ENCODE measurements at places on chromosomes 2 and 18.

DNA sequence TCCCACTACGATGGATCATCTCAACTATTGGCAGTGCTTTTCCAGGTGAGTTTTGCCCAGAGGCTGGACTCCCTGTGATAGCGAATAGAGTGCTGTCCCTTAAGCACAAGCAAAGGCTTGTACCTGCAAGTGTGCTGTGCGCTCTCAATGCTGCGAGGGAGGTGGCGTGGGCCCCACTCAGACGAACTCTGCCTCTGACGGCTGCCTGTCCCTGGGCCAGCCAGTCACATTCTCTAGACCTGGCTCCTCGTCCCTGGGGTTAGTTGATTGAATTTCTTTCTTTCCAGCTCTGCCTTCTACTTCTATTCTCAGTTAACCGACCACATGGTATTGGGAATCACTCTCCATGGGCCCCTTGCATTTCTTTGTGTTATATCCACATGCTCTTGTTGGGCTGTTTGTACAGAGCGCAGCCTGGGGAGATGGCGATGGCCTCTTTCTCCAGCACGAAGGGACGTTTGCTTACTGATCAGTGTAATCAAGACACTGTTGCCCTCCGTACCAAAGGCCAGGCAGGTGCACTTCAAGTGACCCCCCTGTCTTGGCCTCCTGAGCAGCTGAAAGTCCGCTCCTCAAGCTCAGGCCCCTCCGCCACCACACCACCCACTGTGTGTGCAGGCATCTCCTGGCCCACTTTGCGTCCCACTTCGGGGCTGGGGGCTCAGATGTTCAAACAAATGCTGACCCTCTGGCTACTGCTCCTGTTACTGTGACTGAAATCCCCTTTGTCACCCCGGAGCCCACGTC, 151.3 kb downstream of the ZNF236 start:
- no peak for DNase-seq

- DNase-seq = no peak
Measured at GRCh38 chr2:98589489-98589888, 18.8 kb downstream of the COA5 start.

GRCh38 chr2:100073110-100073509, 69.3 kb downstream of the AFF3 start:
- peak; percentile 32 for DNase-seq

- DNase-seq = no peak
Measured at GRCh38 chr2:110114831-110115255, 779 bp downstream of the MALL start.

- DNase-seq = peak; percentile 95
Measured at GRCh38 chr18:498931-499775, 1.3 kb downstream of the COLEC12 start.

DNA sequence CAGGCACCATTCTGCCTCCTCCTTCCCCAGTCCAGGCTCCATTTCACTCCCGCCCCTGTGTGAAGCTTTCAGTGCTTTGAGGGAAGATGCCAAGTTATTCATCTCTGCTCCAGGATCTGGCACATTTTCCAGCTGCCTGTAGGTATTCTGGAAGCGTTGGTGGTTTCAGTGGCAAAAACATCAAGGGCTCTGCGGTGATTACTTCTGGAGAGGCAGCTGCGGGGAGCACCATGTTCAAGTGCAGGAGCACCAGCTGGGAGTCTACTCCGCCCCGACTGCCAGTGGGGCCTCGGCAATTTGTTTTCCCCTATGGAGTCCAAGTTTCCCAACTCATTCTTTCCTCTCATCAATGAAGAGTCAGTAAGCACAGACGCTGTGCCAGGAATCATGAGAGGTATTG, 211.7 kb downstream of the CLIP4 start:
- DNase-seq = no peak

DNA sequence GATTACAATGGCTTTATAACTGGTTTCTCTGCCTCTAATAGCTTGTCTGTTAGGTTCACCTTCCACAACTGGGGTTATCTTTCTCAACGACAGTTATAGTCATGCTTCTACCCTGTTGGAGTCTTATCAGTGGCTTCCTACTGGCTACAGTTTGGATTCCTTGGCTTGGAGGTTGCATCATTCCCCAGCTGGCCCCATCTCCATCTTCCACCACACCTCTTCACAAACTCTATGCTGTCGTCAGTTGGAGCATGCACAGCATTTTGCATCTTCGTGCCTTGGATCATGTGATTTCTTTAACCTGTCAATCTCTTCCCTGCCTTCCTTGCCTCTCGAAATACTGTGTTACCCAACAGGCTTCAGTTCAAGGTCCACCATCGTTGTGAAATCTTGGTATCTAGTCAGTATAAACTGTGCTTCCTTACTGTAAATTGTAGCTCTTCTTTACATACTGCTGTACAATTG, 316.3 kb upstream of the CXCR4 start:
- no peak for DNase-seq

DNA sequence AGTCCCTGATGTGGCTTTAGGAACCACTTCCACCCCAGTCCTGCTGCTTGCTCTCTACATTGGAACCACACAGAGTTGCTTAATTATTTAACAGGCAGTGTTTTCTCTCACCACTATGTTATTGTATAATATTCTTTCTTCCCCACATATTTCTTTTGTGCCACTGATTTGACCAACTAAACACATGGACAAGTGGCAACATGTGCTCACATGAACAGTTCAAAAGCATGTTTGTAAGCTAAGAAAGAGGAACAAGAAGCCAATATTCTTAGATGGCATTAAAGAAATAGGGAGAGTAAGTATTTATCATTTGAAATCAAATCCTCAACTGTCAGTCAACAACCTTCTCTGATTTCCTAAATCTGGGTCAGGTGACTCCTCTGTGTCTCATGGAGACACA, 409.6 kb downstream of the FBXO15 start:
- no peak for DNase-seq

GRCh38 chr2:207138627-207139297, 27.0 kb downstream of the KLF7 start:
- DNase-seq = peak; percentile 47

All from EH (cell line).